Left lung (tissue), 14 donors: ENCODE measurements at places on chromosomes 1 and 21.

DNA sequence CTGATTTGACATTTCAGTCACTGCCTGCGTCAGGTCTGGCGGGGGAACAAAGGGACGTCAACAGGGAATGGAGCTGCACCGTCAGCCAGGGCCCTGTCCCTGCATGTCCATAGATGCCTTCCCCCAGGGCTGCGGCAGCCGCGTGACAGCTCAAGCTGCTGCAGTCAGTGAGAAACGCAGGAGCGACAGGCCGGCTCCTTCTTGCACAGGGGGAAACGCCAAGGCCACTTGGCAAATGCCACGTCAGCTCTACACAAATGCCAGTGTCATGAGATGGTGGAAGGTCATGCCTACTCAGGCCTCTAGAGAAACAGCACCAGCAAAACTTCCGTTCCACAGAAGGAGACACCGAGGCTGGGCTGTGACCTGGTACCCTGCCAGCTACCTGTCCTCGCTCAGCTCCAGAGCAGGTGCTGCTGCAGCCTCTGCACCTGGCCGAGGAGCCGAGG lies 37.7 kb downstream of the SYF2 start:
- no peak for DNase-seq

DNA sequence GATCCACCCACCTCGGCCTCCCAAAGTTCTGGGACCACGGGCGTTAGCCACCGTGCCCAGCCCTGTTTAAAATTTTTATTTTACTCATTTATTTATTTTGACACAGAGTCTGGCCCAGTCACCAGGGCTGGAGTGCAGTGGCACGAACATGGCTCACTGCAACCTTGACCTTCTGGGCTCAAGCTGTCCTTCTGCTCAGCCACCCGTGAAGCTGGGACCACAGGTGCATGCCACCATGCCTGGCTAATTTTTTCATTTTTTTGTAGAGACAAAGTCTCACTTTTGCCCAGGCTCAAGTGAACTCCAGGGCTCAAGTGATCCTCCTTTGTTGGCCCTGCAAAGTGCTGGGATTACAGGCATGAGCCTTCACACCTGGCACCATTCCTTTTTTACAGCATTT lies 27.5 kb upstream of the DNAJC6 start:
- no peak for DNase-seq

DNA sequence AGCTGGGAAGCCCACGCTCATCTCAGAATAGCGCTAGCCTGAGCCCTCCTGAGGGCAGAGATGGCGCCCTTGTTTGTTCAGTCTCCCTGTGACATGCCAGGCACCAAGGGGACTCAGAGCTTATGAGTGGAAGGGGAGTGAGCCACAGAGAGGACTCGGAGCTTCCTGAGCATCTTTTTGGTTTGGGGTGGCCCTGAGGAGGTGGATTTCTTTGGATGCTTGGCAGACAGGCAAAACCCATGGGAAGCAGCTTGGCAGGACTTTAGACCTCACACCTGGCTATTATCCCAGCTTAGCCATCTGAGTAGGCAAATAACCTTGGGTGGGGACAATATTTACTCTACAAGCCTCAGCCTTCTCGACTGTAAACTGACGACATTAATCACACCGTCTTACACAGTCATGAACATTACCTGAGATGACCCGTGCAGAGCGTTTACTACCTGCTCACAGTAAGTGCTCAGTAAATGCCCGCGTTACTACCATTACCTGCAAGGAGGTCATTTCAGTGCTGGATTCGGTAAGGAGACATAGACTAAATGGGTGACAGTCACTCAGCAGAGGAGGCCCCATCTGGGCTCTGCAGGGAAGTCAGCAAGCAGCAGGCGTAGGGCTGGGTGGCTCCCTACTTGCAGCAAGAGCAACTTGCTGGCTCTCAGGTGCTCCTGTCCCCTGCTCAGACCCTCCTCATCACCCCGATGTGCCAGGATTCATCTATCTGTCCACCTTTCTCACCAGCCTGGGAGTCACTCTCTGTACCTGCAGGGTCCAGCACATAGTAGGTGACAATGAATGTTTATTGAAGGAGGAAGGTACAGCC lies 54.9 kb downstream of the KLHDC7A start:
- DNase-seq: no peak

DNA sequence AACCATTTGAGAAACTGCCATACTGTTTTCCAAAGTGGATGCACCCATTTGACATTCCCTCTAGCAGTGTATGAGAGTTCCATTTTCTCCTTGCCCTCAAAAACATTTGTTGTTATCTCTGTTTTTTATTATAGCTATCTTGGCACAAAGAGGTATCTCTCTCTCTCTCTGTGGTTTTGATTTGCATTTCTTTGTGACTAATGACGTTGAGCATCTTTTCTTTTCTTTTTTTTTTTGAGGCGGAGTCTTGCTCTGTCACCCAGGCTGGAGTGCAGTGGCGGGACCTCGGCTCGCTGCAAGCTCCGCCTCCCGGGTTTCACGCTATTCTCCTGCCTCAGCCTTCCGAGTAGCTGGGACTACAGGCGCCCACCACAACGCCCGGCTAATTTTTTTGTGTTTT lies 17.4 kb upstream of the ZMYM6 start:
- DNase-seq: no peak

GRCh38 chr1:80158771-80159170 lies 1152.2 kb upstream of the ADGRL4 start:
- DNase-seq: no peak

- DNase-seq: no peak
Observed at GRCh38 chr1:68485431-68486022, 11.4 kb downstream of the DEPDC1 start.

DNA sequence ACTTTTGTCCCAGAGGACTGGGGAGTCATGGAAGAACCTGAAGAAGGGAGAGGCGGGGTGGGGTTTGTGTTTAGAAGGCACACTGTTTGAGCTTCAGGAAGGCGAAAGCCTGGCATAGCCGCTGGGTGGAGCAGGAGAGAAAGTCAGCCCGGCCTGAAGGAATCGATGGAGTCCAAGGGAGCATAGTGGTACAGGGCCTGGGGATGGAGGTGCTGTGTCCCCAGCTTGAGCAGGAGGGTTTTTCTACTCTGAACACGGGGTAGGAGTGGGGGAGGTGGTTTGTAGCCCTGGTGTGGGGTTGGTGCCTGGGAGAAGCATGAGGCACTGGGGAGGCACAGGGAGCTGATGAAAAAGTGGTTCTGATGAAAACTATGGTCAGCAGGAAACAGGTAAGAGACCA lies 4.7 kb upstream of the CCDC24 start:
- no peak for DNase-seq

DNA sequence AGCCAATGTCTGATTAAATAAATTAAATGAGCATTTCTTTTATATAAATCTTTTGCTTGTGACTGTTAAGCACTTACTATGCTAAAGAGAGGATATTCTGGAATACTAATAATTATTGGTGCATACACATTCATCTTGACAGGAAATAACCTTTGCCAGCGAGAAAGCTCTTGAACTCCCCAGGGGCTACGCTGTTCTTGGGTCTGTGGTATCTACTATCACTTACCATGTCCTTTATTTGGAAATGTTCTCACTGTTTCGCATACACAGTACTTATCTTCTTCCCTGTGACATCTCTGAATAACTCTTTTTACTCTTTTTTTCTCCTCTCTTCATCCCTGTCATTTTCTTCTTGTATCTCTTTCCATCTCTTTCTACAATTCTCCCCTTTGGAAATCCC lies 178.7 kb downstream of the GABPA start:
- DNase-seq: no peak

GRCh38 chr1:234431255-234431654 lies 47.7 kb downstream of the TARBP1 start:
- no peak for DNase-seq

GRCh38 chr1:94676686-94677085 lies 135.1 kb upstream of the F3 start:
- no peak for DNase-seq

GRCh38 chr1:37995751-37996345 lies 6.0 kb upstream of the SF3A3 start:
- DNase-seq: peak; percentile 85
